Bronchial smooth muscle cell (primary cell): ENCODE measurements at places on chromosomes 3 and 15. TPM values are rescaled to one million over a fixed set of nuclear protein-coding genes. Genes with fewer than 3 reads are reported as not detected.

Gene UROC1
- total RNA-seq, result not detected in 2 replicates

Gene BSN
- total RNA-seq, result under 0.01 TPM in 2 replicates

Gene CCR8
- not detected in 2 replicates for total RNA-seq

Gene GABRG3
- total RNA-seq, result not detected in 2 replicates

Gene GUCA1C
- not detected in 2 replicates for total RNA-seq
